ENCODE measurements at places on chromosomes 1 and 21.

- DNase-seq: peak; percentile 39
These were observed 37.5 kb upstream of the LAMC2 start for GRCh38 chr1:183148599-183148998.

GRCh38 chr1:58968360-58968952 is 184.6 kb upstream of the JUN start:
- DNase-seq: peak; percentile 85

- peak; percentile 84 for DNase-seq
These were observed 34.4 kb downstream of the SLC2A1 start for GRCh38 chr1:42924082-42924850.

GRCh38 chr1:79469139-79469538 is 462.6 kb upstream of the ADGRL4 start:
- DNase-seq: no peak
